ENCODE measurements at places on chromosomes 12 and 14.

GRCh38 chr12:60279221-60279620 lies 683.4 kb downstream of the SLC16A7 start:
- no peak for DNase-seq

DNA sequence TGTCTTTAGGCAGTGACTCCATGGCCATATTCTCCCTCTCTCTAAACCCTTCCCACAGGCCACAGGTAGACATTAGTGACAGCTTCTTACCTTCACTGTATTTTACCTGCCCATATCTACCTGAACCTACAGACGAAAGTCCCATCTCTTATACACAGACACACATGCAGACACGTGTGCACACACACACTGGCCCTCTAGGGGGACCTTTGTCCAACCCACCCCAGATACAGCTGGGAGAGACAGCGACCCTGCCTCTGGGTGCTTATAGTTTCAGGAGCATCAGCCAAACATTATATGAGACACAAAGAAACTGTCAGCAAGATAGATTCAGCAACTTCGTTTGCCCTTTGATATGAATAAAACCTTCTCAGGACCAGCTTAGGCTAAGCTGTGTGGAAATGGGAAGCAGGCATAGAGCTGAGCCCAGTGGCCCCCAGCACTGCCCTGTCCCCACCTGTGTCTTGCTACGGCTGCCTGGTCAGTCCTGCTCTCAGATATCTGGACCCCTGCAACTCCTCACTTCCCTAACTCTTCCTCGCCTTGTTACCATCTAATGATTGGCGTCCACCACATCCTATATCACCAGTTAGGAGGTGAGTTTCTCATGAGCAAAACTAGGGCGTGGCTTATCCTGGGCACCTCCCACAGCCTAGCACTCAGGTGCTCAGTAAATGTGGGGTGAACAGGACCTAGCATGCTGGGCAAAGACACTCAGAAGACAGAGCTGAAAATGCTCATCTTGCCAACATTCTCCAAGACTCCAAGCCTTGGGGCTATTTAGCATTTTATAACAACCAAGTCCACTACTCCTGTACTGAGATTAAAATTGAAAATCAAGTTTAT lies 12.0 kb upstream of the CD9 start:
- no peak for DNase-seq

- DNase-seq = no peak
Measured at GRCh38 chr14:22919601-22919921, 612 bp upstream of the RBM23 start.

GRCh38 chr12:40688085-40688725 lies 4.0 kb upstream of the CNTN1 start:
- no peak for DNase-seq

- DNase-seq = no peak
Measured at GRCh38 chr12:42802785-42803189, 213.2 kb upstream of the PRICKLE1 start.

DNA sequence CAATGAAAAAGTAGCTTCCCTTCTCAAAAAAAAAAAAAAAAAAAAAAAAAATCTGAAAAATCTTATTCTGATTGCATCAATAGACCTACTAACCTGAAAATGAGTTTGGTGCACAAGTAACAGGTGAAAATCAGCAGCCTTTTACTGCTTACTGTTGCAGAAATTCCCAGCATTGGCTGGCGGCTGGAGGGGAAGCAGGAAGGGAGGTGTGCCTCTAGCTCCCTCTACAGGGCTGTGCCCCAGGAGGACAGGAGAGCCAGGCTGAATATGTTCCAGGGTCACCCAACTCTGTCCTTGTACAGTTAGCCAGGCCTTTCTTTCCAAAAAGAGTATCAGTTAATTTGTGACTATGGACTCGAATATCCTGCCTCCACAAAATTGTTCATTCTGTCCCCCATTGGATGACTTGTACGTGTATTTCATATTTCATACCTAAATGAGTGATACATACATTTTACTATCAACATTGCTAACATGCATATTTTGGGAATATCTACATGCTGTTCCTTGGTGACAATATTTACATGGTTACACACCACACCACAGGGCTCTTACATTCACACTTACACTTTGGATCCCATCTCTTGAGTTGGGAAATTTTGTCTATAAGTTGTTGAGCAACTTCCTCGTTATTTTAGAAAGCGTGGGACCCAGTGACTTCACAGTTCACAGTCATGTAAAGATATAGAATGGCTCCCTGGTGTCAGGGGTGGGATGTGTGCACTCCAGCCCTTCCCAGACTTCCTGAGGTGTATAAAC lies 124.8 kb downstream of the SAMD4A start:
- DNase-seq = no peak

- DNase-seq = no peak
Measured at GRCh38 chr14:91719839-91720238, 12.0 kb downstream of the CATSPERB start.

DNA sequence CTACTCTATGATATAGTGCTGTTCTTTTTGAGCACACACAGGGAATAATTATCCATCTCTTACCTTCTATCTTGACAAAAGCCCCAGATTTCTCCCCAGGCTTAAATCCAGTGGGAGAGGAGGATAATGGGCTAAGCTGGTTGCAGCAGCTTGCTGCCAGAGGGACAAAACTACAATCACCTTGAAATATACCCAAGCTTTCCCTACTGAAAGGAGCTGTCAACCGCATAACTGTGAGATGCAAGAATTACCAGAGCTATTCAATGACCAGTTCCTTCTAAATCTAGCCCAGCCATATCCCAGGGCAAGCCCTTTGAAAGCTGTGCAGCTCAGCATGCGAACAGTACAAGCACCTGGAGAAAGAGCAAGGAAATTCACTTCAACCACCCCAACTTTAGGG lies 943 bp upstream of the MGAT4C start:
- DNase-seq = no peak

DNA sequence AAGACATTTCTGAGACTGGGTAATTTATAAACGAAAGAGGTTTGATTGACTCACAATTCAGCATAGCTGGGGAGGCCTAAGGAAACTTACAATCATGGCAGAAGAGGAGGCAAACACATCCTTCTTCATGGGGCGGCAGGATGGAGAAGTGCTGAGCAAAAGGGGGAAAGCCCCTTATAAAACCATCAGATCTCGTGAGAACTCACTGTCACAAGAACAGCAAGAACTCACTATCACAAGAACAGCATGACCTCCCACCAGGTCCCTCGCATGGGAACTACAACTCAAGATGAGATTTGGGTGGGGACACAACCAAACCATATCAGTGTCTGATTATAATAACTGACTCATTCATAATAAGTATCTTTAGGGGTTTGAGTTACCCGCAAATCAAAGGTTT lies 6.4 kb downstream of the SLC39A9 start:
- no peak for DNase-seq

- DNase-seq = no peak
Measured at GRCh38 chr12:32264961-32265360, 134.4 kb upstream of the FGD4 start.

- DNase-seq = no peak
Measured at GRCh38 chr12:32471591-32472001, 72.2 kb downstream of the FGD4 start.

DNA sequence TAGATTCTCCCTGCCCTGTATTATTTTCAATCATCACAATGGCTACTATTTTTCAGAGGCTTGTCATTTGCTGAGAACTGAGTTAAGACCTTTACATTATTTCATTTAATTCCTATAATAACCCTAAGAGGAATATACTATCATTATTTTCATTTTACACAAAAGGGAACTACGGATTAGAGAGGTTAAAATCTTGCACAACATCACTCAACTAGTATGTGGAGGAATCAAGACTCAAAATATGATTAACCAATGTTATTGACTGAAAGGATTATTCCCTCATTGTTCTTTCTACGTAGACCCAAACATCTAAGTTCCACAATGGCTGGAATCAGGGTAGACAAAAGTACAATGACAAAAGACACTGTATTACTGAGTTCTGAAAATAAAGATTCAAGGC lies 45.0 kb downstream of the GPR65 start:
- DNase-seq = no peak

- no peak for DNase-seq
Measured at GRCh38 chr14:37697489-37698121, 102.2 kb downstream of the TTC6 start.

DNA sequence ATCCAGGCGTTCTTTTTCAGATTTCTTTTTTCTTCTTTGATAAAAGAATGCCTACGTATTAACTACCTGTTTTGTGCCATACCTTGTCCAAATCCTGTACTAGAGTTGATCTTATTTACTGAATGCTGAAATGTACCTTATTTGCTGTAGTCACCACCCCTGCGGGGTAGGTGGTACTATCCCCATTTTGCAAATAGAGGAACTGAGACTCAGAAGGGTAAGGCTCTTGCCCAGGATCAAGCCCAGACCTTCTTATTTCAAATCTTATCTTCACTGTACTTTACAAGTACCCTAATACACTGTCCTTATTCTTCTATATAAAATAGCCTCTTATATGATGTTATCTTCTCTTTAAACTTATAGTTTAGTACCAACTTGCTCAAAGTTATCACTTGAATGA lies 206.5 kb downstream of the SLC41A2 start:
- DNase-seq = no peak

GRCh38 chr14:58918066-58918738 lies 270.3 kb upstream of the DAAM1 start:
- DNase-seq = no peak

- DNase-seq = no peak
Measured at GRCh38 chr12:93772003-93772700, 95.0 kb downstream of the CRADD start.

GRCh38 chr14:104827177-104828055 lies 26.5 kb downstream of the ZBTB42 start:
- DNase-seq = no peak

DNA sequence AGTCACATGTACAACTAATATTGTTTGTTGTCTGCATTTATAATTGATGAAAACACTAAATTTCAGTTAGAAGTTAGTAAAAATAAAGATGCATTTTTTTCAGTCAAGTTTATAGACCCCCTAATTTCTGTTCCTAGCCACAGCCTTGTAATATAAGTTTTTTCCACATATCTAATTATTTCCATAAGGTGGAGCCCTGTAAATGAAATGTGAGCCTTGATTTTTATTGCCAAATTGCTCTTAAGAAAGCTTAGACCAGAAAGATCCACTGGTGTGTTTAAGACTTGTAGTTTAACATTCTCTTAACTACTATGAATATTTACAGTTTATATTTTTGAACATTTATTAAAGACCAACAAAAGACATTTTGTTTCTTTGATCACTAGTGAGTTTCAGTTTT lies 322.1 kb upstream of the RGS6 start:
- DNase-seq = no peak

- DNase-seq = no peak
Measured at GRCh38 chr12:131283191-131283861, 329.6 kb downstream of the ADGRD1 start.

GRCh38 chr14:71322655-71323250 lies 415.5 kb downstream of the PCNX1 start:
- DNase-seq = no peak

- DNase-seq = no peak
Measured at GRCh38 chr14:93978735-93979134, 2.4 kb upstream of the ASB2 start.

DNA sequence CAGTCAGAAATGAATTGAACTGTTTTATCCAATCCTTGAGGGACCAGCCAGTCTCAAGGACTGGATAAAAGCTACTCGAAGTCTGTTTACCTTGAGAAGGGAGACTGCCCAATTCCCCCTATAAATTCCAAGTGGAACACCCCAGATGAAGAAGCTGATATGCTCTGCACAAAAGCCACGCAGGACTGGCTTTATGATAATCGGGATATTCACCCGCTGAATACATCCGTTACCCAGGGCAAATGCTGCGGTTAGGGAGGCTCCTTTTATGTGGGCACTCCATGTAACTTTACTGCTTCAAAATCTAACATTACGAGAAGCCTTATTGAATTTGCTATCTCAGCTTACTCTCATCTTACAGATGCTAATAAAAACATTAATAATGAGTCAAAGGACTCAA lies 119.1 kb downstream of the DENND5B start:
- DNase-seq = no peak

DNA sequence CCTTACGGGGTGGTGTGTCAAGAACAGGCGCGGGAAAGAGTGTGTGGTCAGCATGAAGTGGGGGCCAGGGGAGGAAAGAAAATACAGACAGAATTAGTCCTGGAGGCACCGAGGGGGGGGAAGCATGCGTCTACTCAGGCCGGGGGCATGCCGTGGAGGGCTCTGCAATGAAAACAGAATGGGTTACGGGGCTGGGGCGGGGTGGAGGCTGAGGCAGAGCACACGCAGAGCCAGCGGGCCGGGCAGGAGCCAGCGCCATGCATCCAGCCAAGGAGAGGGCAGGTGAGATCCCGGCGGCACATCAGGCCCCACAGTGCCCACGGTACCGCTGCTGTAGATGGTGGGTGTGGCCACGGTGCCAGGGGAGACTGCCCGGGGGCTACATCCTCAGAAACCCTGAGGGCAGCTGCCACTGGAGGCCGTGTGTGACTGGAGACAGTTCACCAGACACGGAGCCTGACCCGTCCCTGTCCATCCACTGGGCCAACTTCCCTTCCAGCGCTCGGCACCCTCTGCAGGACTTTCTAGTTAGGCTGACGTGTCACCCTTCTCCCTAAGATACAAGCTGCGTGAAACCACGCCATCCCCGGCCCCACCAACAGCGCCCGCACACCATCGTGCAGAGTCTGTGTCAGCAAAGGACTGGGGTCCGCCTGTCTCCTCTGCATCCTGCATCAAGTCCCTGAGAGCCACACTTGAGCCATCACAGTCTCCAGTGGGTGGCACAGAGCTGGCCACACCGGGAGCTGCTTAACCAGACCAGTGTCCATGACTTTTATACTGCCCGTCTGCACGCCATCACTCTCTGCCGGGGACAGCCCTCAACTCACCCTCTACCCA lies 87.4 kb downstream of the PIWIL1 start:
- DNase-seq = no peak

DNA sequence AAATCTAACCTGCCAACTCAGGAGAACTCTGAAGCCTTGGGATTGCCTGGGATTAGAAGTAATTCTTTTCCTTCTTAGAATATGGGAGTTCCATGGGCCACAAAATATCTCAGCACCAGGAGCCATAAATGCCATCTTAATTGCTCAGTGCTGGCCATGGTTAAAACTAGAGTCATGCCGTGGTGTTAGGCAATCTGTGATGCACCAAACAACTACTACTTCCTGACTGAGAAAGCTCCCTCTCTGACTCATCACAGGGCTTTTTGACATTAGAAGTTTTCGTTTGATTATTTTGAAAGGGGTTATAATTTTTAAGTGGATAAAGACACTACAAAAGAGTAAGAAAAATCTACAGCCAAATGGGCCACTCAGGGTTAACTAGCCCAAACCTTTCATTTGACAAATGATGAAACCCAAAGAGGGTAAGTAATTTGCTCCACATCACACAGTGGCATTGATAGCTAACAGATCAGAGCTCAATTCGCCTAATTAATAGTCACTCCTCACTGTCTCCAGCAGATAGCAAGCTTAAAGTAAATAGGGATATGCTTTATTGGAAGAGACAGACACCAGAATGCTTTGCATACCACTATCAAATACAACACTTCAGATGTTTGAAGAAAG lies 377.3 kb downstream of the EMP1 start:
- DNase-seq = no peak

Measured in stimulated activated CD8-positive, alpha-beta memory T cell treated with anti-CD3 and anti-CD28 coated beads, Interleukin-7, amount 100 ng/mL, for 48 hours (primary cell).